WERI-Rb-1 (cell line): ENCODE measurements at places on chromosomes 4 and X.

DNA sequence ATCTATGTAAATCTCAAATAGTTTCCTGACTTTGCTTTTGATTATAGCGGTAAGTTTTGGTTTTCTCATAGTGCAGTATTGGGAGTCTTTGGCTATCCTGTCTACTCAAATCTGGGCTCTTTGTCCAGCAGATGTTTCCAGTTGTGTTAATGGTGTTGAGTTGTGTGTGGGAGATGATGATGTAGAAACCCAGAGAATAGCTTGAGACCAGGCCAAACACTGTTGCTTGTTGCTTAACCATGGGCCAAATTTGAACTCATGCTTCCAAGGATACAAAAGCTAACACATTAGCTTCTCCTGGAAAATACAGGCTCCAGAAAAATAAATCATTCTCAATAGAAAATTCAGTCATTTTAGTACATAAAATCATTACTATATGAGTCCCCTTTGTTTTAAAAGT lies 82.6 kb upstream of the GYPA start:
- DNase-seq, result no peak

DNA sequence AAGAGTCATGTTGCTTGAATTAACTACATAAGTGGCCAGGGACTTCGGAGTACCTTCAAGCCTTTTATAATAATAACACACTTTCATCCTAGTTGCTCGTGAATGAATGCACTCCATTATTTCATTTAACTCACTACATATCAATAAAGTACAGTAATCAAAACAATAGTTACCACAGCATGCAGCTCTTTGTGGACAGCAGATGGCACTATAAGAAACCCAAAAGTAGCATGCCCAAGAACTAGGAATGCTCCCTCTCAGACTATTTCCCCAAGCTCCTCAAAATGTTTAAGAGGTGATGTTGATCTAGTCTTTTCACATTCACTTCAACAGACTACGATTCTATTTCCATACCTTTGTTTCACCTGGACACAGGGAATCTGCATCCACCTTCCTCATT lies 500.8 kb upstream of the DIAPH2 start:
- DNase-seq, result no peak

GRCh38 chr4:3321295-3321889 lies 28.6 kb downstream of the RGS12 start:
- DNase-seq, result no peak

DNA sequence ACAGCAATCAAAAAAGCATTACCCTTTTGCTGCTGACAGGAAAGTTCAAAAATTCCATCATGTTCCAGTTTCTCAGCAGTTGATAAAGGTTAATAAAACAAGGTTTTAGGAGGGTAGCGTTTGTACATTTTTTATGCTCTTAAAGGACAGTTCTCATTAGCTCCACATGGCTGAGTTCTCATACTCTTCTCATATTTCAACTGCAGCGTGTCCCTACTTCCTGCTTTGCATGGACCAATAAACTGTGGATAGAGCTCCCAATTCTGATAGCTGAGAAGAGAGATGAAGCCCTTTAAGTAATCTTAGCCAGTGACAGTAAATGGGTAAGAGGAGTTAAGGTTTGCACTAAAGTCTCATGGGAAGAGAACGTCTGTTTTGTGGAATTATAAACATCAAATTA lies 53.5 kb downstream of the SPANXA2 start:
- DNase-seq, result no peak

- no peak for DNase-seq
Measured at GRCh38 chr4:87118826-87119225, 101.6 kb downstream of the KLHL8 start.
